ENCODE measurements at places on chromosomes 3 and 15.

DNA sequence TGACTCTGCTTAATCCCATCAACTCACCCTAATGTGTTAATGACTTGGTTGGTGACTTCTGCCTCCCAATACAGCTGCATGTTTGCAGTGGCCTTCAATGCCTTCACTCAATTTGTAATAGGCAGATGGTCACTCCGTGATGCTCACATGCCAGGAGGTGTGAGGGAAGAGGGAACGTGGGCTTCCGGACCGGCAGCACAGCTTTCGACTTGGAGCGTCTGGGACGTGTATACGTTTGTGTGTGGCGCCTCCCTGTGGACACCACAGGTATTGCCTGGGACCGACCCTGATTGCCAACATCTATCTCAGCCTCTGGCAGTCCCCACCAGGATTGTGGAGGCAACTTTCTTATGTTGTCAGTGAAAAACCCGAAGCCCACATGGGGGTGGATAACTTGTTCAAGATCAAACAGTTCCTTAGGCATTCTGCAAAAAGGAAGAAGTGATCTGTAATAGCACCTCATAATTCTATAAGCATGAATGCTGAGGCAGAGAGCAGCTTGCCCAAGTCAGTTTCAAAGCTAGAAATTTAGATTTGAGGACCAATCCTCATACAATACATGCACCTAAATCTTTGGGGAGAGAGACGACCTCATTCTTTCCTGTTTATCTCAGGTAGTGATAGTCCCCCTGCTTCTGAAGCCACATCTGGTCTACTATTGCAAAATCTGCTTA, 16.9 kb downstream of the MRPL46 start:
- DNase-seq, result peak; percentile 45

DNA sequence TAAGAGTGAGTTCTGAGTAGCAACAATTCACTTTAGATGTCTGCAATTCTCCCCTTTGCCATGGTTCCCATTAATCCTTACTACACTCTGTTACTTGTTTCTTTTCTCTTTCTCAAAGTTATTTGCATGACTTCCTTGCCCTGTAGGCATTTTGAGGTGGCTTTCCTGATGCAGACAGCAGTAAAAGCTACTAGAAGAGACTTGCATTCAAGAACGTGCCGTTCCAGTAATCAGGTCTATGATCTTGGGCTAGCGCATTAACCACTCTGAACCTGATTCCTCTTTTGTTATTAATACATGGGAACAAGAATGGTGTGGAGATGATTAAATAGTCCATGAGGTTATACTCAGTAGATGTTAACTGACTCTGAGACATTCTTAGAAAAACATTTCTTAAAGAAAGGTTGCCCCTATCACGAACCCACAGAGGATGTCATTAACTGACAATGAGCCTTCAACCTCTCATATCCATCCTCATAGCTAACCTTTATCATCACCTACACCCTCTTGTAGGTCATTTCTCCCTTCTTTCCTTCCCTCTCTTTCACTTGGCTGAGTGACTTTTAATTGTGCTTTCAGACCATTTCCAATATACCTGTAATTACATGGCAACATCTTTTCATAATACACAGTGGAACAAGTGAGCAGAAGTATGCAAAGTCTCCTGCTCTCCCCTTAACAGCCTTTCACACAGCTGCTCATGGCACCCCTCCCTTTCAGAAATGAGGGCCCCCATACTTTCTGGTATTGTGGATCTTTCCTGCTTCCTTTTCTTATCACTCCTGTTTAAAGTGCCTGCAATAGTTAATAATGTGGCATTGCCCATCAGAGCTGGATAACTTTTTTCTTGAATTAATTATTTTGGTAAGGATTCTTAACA, 175.9 kb downstream of the CHST2 start:
- DNase-seq, result no peak

GRCh38 chr3:142857056-142857455, 31.8 kb downstream of the PCOLCE2 start:
- no peak for DNase-seq

- no peak for DNase-seq
Observed at GRCh38 chr3:65534805-65535204, 503.9 kb downstream of the MAGI1 start.

DNA sequence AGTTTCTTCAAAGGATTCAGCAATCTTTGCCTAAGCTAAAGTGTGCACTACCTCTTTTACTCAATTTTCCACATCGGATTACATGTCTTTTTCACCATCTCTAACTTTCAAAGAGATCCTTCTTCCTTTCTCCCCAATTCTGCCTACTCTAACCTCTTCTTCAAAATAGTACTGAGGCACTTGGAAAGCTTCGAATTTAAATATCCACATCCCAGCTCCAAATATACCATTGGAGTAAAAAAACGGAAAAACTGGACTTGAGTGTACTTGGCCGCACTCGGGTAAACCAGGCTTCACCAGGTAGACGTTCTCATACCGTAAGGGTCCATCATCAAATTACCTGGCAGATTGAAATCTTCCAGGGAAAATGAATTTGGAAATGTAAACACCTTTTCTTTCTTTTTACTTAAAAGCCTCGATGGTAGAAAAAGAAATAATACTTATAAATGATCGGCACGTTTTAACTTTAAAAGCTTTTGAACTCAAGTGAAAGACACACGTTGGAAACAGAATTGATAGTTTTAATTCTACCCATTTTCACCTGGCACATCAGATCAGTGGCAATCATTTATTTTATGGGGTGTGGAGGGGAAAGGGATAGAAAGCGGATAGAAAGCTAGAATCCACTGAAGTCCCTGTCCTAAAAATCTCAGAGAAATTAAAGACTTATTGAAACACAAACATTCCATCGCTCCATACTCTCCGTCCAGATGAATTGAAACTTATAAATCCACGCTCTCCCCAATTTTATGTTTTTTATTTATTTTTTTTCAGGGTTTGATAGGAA, 8.2 kb upstream of the MEIS2 start:
- no peak for DNase-seq

- DNase-seq, result no peak
Observed at GRCh38 chr15:79349525-79349924, 38.6 kb downstream of the TMED3 start.

GRCh38 chr3:127709320-127710060, 36.7 kb downstream of the ABTB1 start:
- DNase-seq, result no peak

DNA sequence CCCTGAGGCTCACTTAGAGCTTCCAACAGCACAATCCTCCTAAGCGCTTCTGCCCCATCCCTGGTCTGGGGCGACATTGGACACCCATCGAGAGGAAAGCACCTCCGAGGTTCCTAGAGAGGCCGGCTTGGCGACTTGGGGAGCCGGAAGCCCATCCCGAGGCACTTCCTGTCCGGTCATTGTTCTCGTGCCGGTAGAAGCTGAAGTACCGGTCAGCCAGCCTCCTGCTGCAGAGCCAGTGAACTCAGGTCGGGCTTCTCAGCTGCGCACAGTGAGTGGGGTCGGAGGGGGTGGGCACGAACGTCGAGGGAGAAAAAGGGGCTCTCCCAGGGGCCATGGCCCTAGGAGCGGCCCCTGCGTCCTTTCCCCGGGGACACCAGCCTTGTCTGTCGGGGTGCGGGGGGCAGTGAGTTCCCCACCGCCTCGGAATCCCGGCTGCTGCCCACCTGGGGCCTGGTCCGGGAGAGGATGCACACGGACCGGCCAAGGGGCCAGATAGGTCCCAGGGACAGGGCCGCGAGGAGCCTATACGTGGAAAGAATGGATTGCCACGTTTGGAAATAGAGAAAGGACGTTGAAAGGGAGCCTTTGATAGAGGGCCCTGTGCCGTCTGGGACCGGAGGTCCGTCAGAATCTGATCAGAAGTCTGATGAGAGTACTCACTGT, at the start of gene ZNF35:
TSS of gene ZNF35 (plus strand) at position 169 of the 666 bp plus-strand sequence. CDS start 2,336 bp downstream, outside the sequence.
- DNase-seq, result peak; percentile 81

DNA sequence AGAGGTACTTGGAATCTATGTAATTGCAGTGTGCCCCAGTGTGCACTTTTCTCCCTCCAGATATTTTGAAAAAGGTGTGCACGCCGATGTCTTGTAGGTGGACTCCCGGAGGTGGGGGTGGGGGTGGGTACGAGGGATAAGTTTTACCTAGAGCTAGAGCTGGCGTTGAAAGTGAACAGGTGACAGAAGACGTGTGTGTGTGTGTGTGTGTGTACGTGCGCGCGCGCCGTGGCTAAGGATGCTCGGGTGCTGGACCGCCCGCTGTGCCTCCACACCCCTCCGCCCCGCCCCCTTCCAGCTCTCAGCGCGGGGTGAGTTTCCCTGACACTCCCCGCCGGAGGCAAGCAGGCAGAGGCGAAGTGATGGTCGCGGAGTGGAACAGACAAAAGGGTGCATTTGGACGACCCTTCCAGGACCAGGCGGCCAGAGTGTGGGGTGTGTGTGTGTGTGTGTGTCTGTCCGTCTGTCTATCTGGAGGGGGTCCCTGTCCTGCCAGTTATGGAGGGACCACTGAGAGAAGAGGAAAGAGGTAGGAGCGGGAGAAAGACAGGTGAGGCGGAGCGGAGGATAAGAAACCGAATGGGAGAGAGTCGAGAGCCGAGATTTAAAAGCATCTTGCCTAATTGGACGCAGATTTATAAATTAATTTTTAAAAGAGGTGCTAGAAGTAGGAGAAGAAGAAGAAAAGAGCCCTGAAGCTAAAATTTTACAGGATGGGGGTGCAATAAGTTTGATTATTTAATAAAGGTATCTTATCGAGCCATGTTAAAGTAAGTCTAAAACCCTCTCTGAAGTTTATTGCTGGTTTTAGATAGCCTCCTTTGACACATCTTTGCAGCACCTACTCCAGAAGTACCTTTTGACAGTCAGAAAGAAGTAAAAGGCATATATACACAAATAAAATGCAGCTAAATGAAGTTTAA, 335.8 kb upstream of the THRB start:
- DNase-seq, result no peak

DNA sequence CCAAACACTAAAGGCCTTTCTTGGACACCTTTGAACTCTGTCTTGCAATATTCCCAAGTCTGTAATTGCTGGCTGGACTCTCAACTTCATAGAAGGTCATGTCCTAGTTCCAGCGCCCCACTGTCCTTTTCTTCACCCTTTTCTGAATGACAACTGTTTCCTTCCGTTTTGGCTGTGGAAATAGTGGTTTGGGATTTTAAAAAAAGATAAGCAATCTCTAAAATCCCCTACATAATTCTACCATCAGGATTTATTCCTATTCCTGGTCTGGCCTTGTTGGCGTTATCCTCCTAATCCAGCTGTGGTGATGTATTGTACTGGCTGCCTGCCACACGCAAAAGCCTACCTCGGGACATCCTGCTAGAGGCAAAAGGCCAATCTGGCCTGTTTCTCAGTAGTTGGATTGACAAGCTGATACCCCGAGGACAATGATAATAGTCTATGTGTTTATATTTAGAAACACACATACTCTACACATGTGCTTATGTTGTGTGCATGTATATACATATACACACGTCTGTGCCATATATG, 440.3 kb upstream of the DPH6 start:
- no peak for DNase-seq

DNA sequence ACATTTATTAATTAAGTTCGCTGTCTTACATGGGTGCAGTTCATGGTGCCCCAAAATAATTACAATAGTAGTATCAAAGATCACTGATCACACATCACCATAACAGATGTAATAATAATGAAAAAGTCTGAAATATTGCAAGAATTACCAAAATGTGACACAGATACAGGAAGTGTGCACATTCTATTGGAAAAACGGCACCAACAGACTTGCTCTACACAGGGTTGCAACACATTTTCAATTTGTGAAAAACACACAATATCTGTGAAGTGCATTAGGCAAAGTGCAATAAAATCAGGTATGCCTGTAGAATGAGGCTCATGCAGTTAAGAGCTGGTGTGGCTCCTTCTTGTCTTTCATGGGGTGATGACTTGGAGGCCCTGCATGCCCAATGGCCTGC, 265.8 kb downstream of the RPLP1 start:
- no peak for DNase-seq

DNA sequence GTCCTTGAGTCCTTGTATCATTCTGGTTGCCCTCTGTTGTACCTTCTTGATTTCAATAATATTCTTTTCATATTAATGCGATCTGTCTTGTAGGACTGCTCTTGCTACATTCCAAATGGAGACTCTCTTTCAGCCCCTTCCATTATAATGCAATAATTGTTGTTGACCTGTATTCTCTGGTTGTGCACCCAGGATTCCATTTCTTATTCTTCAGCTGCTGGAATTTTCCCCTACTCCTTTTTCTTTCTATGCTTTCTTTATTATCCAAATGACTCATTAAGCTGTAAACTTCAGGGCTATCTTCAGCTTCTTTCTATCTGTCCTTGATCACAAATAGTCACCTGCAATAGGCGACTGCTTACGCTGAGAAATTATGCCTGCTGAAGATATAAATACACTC, 321.5 kb downstream of the SATB1 start:
- DNase-seq, result no peak

DNA sequence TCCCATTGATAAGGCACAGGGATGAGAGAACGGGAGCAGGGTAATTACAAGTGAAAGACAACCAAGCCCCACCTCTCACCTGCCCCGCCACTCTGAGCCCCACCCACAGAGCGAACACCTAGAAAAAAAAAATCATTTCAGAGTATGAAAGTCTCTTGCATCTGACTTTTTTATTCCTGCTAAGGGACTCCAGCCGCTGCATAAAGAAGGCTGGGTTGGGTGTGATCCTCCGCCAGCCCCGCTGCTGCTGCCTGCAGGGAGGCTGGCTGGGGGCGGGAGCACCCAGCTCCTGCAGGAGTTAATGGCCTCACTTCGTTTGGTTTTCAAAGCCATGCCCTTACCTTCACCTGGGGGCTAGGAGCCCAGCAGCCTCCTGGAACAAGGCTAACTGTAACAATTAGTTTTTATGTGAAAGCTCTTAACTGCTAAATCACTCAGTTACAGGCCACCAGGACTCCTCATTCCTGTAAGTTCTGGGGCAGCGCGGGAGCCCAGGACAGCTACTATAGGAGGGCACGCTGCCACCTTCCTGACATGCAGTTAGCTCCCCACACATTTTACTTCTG, 78.0 kb upstream of the SNRPA1 start:
- DNase-seq, result no peak

DNA sequence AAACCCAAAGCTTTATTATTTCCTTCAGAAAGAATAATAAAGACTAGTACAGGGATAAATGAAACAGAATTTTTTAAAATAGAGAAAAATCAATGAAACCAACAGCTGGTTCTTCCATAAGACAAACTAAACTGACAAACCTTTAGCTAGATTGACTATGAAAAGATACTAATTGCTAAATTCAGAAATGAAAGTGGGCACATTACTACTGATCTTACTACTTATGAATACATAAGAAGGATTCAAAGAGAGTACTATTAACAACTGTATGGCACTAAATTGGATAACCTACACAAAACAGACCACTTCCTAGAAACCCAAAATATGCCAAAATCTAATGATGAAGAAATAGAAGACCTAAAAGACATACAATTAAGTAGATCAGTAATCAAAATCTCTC, 278.2 kb downstream of the ISL2 start:
- DNase-seq, result no peak
